ENCODE measurements at places on chromosomes 13 and 19. TPM values are rescaled to one million over a fixed set of nuclear protein-coding genes. Genes with fewer than 3 reads are reported as not detected.

DNA sequence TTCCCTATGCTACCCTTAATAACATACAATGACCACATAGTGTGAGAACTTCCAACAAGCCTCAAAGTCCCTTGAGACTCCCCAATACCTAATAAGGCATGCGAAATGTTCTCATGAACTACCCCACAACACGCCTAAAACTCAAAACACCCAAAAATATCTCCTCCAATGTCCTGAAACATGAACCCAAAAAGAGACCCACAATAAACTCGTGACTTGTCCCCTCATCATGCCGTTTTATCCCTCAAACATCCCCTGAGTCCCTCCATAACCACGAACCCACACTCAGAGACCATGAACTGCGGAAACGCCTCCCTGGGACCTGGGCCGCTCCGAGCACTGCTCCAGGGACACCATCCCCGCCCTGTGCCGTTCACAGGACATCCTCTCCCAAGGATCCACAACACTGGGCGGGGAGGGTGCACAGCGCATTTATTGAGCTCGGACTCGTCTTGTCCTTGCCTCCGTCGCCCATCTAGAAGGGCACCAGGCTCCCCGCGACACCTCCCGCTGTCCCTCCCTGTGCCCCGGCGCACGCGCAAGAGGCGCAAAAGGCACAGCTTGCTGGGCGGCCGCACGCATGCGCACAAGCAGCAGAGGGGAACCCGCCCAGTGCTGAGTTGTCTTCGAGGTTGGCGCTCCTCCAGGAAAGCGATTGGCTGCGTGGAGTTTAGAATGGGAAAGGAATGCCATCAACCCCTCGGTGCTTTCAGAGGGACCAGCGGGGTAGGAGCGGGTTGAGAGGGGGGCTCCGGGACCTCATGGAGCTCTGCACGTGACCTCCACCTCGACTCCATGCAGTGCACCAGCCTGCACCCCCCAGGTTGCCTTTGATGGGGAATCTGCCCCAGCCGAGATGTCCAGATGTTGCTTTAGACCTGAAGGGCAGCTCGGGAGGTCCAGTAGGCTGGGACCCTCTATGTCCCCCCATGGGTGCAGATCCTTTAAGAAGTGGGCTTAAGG is 8.8 kb downstream of the FXYD3 start:
- H3K36me3 ChIP-seq = no peaks in the 10 kb centered on the region
- H3K4me3 ChIP-seq = peak overlapping the region; percentile 56
- peak; percentile 93 for DNase-seq

DNA sequence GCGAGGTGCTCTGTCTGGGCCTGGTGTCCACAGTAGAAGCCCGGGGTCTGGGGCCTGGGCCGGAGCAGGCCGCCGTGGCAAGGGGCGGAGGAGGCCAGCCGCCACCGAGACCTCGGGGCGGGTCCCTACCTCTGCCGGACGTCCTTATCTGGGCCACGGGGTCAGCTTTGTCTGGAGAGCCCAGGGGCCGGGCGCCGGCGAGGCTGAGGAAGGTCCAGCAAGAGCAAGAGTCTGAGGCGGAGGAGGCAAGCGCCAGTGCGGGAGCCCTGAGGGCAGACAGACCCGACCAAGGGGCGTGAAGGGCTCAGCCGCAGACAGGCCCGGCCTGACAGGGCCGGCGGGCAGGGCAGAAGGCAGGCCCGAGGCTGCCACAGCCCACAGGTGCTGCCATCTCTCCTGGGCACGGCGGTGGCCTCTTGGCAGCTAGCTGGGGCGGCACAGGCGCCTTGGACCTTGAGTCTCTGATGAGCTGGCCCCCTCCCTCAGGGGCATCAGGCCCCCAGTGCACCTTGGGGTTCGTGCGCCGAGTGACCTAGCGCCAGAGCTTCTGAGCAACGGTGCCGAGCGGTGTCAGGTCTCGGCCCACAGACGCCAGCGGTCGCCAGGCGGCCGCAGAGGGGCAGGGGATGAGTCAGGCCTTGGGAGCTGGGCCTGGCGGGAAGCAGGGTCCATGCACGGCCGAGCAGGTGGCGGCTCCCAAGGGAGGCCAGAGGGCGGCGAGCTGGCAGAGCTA is 19.1 kb upstream of the AKAP8 start:
- H3K36me3 ChIP-seq = no peaks in the 10 kb centered on the region
- H3K4me1 ChIP-seq = peaks cover 7% of the 10 kb centered on the region
- H3K4me3 ChIP-seq = no peak overlapping the region
- H3K27me3 ChIP-seq = no peaks in the 10 kb centered on the region

DNA sequence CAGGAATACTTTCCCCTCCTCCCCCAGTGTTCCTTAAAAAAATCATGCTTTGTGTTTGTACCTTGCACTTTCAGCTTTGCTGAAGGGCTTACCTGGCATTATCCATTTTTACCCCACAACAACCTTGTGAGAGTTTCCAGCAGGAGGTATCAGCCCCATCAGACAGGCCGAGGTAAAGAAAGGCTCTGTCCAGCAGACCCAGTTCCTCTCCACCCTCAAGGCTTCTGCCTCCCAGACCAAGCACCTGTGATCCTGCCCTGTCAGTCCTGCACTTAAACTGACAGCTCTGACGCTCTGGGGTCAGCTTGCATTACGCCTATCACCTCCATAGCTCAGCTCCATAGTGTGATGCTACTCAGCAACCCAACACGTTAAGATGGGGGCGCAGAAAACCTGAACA is 803.1 kb downstream of the UQCRFS1 start:
- no peak for DNase-seq
- H3K4me3 ChIP-seq = no peak overlapping the region
- no peaks in the 10 kb centered on the region for H3K4me1 ChIP-seq
- no peaks in the 10 kb centered on the region for H3K27me3 ChIP-seq
- no peaks in the 10 kb centered on the region for H3K36me3 ChIP-seq

- H3K27me3 ChIP-seq = no peaks in the 10 kb centered on the region
- DNase-seq = no peak
- H3K36me3 ChIP-seq = no peaks in the 10 kb centered on the region
- no peak overlapping the region for H3K27ac ChIP-seq
Measured at GRCh38 chr13:31408927-31409326, 209.2 kb downstream of the B3GLCT start.

CDKN2D gene
- polyA plus RNA-seq = 7.6 TPM

TIMM29 gene
- polyA plus RNA-seq = 13.8 TPM

DNA sequence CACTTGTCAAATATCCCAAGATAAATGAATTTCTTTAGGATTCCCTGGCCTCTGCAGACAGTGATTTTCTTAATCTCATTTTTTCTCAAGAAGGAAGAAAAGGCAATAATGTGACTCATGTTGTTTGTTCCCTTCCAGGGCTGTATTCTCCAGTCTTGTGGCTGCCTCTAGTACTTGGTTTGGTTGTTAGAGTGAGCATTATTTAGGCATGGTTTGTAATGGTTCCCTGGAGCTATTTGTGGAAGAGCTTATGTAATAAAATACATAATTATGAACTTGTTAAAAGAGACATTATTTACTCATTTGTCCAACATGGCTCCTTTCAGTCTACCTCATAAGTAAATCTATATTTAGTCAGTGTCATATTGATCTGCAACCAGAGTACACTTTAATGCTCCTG is 270.4 kb downstream of the DCT start:
- H3K27me3 ChIP-seq = no peaks in the 10 kb centered on the region
- H3K4me3 ChIP-seq = no peak overlapping the region
- no peak overlapping the region for H3K27ac ChIP-seq
- no peak for DNase-seq

DNA sequence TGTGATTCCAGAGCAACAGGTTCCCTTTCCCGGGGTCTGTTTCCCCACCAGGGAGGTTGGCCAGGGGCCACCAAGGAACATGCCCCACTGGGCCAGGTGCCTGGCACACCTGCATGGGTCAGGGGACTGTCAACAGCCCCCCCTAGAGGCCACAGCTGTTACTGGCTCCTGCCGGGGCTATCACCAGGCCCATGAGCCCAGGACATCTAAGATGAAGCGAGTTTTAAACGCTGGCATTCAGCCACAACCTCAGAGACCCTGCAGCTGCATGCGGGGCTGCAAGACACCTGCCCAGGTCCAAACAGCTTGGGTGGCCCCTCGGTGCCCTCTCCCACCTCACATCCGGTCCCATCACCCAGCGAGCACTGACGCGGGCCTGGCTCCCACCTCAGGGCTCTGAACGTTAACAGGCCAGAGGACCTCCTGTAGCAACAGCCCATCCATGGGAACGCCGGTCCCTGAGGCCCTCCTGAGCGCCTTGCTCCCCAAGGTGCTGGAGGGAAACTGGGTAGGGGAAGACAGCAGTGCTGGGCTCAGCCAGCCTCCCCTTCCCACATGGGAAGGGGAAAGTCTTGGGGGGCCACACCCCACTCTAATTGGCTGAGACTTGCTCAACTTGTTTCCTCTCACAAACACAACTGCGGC is 12.0 kb downstream of the KHSRP start:
- H3K27ac ChIP-seq = no peak overlapping the region
- no peak overlapping the region for H3K4me3 ChIP-seq
- no peaks in the 10 kb centered on the region for H3K36me3 ChIP-seq
- DNase-seq = peak; percentile 55
- peaks cover 3% of the 10 kb centered on the region for H3K4me1 ChIP-seq

DNA sequence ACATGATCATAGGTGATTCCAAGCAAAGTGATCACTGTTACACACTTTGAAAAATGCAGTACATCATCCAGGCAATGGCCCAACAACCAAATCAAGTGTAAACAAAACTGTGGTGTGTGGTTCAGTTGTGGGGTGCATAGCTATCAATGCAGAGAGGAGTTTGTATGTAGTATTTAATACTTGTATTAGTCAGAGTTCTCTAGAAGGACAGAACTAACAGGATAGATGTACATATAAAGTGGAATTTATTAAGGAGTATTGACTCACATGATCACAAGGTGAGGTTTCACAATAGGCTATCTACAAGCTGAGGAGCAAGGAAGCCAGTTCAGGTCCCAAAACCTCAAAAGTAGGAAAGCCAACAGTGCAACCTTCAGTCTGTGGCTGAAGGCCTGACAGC is 249.3 kb upstream of the HTR2A start:
- DNase-seq = no peak
- H3K27ac ChIP-seq = no peak overlapping the region
- no peaks in the 10 kb centered on the region for H3K4me1 ChIP-seq

DNA sequence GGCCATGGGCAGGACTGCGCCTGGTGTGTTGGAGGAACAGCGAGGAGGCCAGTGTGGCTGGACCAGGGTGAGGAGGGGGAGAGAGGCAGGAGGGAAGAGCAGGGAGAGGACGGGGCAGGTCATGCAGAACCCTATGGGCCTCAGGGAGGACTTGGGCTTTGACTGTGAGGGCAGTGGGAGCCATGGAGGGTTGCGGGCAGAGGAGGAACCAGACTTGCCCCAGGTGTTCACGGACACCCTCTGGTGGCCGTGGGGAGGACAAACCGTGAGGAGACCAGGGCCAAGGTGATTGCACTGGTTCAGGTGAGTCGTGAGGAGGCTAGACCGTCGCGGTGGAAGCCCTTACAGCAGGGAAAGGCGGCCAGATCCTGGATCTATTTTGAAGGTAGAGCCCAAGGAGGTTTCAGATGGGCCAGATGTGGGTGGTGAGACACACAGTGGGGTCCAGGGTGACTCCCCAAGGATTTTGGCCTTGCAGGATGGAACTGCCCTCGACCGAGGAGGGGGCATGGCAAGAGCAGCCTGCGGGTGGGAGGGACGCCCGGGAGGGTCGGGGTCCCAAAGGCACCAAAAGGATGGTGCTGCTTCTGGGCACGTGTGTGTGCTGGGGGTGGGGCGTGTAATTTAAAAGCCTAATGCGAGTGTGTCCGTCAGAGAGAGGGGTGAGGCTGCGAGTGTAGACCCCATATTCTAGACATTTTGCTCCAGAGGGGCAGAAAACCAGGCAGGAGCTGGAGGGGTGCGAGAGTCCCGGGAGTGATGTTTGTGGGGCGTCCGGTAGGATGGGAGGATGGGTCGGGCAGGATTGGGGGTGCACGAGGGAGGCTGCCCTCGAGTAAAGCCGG is 2.7 kb upstream of the REXO1 start:
- peaks cover 11% of the 10 kb centered on the region for H3K4me1 ChIP-seq
- no peaks in the 10 kb centered on the region for H3K36me3 ChIP-seq
- no peak overlapping the region for H3K27ac ChIP-seq
- H3K27me3 ChIP-seq = no peaks in the 10 kb centered on the region
- H3K4me3 ChIP-seq = no peak overlapping the region

DNA sequence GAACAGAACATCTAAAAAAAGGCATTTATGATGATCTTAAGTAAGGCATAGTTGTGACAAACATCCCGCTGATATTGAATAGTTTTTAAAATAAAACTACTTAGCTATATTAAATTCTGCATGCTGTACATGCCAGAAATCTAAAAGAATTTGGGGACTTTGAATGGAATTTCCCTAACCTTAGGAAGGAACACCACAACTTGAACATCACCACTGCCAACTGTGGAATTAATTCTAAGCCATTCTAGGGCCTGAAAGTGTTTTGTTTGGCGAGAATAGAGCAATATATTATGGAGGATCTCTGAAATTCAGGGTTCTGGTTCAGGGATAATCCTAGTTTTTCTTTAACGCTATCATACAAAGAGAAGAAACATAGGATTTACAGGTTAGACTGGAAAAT is 17.8 kb upstream of the LATS2 start:
- H3K27me3 ChIP-seq = no peaks in the 10 kb centered on the region
- no peak overlapping the region for H3K27ac ChIP-seq
- no peak overlapping the region for H3K4me3 ChIP-seq
- DNase-seq = no peak
- H3K4me1 ChIP-seq = peaks cover 2% of the 10 kb centered on the region

KLK4 gene
- not detected for polyA plus RNA-seq
